ENCODE measurements at places on chromosomes 2 and 18.

- no peak for DNase-seq
These were observed 39.5 kb downstream of the CYP26B1 start for GRCh38 chr2:72108121-72108520.

GRCh38 chr2:169452080-169452479 is 27.2 kb upstream of the BBS5 start:
- no peak for DNase-seq

DNA sequence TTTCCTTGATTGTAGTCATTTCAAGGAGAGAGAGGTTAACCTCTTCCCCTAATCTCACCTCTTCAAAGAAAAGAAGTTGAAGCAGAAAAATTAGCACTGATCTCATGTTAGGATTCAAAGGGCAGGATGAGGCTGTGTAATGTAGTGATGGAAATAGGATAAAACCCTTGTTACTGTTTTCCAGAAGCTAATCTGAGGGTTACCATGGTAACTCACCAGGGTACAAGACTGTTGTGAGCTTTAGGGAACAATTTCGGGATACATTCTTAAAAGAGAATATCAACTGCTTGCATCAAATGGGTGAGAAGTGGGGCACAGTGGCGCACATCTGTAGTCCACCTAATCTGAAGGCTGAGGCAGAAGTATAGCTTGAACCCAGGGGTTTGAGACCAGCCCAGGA is 64.9 kb upstream of the SLC39A10 start:
- no peak for DNase-seq

DNA sequence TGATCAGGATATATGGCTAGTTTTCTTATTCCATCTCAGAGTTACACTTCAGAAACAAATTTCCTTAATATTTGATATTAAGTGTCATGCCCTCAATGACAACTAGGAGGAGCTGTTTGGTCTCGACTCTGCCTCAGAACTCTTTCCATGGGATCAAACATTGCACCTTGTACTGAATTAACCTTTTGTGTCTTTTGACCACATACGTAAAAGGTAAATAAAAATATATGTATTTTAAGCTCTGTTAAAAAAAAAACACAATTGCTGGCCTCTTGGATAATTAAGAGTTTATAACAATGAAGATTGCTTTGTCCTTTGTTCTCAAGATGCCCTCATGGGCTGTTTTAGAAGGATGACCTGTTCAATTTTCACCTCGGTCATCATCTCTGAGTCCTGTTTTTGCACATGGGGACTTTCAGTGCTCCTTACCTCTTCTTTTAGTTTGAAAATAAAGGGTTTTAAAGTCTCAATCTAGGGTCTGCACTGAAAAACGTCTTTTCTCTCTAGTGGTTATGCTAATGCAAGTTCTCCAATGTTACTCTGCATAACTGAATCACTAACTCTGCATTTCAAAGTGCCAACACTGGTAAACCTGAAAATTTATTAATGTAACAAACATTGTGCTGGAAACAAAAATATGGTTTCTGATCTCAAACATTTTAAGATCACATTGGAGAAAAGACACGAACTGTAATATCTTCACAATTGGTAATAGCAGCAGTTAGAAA is 18.8 kb upstream of the FN1 start:
- no peak for DNase-seq

DNA sequence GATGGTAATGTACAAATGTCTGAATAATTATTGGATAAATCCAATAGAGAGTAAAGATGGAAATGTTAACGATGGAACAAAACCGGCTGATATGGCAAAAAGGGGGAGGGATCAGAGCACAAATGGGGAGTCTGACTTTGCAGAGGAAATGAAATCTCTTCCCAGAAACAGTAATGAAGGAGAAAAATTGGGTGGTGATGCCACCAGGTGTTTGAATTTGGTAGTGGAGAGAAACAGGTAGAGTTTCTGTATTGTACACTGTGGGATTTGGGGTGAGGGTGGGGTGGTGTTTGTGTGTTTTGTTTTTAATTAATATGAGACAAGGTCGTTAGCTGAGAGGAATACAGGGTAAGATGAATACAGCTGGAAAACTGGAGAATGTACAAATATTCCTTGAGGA is 20.4 kb upstream of the XDH start:
- no peak for DNase-seq

DNA sequence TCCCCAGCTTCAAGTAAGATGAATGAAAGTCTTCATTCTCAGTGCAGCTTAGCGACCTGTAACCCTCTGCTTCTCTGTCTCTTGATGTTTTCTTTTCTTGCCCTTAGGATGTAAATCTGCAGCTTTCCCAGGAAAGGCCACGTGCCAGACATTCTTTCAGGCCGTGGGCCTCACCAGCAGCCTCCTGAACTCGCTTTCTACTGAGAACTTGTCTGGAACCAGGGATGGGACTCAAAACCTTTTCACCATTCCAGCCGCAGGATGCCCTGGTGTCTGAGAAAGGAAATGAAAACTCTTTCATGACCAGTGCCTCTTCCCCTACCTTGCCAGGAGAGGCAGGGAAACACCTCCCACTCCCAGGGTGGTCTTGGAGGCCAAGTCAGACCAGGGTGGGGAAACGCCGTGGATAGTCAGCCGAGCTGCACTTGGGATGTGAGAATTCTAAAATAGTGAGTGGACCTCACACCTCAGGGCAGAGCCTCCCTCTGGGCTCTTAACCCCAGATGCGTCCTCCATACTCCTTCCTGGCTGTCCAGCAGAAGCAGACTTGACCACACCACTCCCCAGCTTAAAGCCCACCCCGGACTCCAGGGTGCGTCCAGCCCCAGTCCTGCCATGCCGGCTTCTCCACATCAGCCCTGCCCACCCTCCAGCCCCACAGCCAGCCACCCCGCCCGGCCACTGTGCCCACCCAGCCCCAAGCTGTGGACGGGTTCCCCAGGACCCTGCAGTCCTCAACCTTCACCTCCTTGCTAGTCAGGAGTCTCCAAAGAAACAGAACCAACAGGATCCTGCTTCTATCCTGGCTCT is 115.5 kb downstream of the TWIST2 start:
- DNase-seq = peak; percentile 63

DNA sequence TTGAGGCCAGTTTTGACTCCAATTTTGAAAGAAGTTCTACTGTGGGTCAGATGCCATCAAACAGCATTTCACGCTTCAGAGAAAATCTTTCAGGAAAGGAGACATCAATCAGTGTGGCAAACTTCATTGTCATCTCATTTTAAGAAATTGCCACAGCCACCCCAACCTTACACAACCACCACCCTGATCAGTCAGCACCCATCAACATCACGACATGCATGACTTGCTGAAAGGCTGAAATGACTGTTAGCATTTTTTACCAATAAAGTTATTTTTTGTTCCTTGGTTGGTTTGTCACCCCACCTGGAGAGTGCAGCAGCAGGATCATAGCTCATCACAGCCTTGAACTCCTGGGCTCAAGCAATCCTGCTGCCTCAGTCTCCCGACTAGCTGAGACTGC is 10.4 kb downstream of the DNAJC10 start:
- DNase-seq = no peak

DNA sequence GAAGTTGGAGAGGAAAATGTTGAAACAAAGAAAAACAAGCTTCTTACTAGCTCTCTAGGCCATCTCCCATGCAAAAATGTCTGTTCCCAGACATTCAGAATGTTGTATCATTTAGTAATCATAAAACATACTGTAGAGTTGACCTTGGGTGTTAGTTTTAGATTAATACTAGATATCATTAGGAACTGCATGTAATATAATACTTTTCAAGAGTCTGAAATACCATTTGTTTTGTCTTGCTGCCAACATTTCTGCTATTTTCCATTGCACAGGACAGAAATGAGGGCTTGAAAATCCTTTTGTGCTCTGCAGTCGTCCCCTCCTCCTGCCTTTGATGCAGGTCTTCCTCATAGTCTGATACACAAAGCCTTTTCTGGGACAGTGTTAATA is 89.5 kb upstream of the RBMS1 start:
- no peak for DNase-seq

DNA sequence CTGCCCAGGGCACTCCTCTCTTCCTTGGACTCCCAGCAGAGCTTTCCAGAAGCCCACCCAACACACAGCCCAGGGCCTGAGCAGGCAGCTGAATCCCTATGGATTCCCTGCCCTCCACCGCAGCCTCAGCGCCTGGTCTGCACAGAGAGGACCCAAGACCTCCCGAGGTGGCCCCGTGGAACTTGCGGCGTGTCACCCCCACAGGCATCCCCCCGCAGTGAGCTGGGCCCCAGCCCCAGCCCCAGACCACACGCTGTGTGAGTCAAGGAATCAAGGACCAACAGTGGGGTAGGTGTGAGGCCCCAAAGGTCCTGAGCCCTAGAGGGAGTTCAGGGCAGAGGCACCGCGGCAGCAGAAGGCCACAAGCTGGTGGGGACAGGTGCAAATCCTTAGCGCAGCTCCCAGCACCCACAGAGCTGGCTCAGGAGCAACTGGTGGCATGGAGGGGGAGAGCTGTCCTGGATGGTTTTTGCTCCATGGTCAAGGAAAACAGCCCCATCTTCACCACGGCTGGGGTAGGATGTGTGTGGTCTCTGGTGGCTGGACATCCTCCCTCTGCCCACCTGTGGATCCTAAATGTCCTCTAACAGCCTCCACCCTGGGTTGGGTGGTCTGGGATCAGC is 8.5 kb downstream of the HS6ST1 start:
- DNase-seq = peak; percentile 45

Data from left forelimb (tissue), 1 donor.